Fibroblast of the aortic adventitia (primary cell): ENCODE measurements at places on chromosomes 2 and 18.

DNA sequence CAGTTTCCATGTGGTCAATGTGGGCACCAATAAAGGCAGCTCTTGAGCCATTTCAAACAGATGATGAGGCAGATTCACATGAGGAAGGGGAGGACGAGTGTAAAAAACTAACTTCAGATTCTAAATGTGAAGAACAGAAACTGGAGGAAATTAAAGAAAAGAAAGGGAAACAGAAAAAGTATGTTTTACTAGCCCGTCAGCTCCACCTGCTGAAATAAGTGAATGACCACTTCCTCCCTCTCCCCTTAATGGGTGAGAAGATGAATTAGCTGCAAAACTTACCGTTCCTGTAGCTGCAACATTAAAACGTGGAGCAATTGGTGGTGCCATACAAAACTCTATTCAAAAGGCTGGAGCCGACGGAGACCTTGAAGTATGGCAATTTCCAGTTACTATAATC lies 203.5 kb downstream of the UXS1 start:
- DNase-seq, result no peak

GRCh38 chr2:174004905-174005605 lies 39.9 kb upstream of the SP3 start:
- peak; percentile 89 for DNase-seq

GRCh38 chr18:55380589-55380988 lies 207.4 kb downstream of the TCF4 start:
- no peak for DNase-seq

GRCh38 chr2:85619617-85620016 lies 3.6 kb downstream of the USP39 start:
- no peak for DNase-seq

- no peak for DNase-seq
Observed at GRCh38 chr18:35277633-35278032, 12.4 kb downstream of the ZSCAN30 start.
